Activated CD4-positive, alpha-beta T cell treated with anti-CD3 and anti-CD28 coated beads, Interleukin-2, amount 50 U/mL, for 4 hours (primary cell): ENCODE measurements at places on chromosomes 5 and 9.

DNA sequence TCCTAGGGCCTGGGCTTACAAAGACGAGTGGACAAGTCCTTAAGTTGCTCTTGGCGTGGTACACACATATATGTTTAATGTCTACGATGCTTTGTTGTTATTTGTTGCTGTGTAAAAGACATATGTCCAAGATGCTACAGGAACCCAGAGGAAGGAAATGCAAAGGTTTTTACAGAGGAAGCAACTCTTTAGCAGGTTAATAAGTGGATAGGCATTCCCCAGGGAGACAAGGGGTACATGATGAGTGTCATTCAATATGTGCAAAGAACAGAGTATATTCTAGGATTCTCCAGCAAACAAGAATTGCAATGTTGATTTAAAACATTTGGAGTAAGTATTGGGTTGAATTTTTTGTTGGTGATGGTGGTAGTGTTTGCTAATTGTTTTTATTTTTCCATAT lies 92.1 kb downstream of the PIP5K1B start:
- DNase-seq = no peak

GRCh38 chr5:133746834-133747233 lies 134.5 kb upstream of the FSTL4 start:
- DNase-seq = no peak

- DNase-seq = no peak
Measured at GRCh38 chr5:123855609-123856008, 343.6 kb downstream of the CSNK1G3 start.

- DNase-seq = peak; percentile 9
Measured at GRCh38 chr5:86880785-86881492, 263.2 kb downstream of the COX7C start.

DNA sequence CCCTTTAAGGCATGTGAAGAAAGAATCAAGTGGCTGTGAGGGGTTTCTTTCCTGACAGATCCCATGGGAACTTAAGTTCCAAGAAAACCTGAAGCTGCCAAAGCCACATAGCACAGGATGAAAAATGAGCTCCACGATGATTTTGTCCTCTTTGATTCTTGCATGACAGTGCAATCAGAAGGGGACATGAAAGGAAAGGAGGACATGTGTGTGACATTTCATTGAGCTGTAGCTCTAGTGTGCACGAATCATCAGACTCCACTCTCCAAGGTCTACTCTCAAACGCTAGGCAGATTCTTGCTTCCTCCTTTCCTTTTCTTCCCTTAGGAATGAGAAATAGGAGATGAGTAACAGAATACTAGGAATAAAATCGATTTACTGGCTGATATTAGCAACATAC lies 142.0 kb downstream of the ZNF608 start:
- DNase-seq = no peak

GRCh38 chr9:127131871-127132270 lies 9.4 kb upstream of the ANGPTL2 start:
- DNase-seq = no peak

DNA sequence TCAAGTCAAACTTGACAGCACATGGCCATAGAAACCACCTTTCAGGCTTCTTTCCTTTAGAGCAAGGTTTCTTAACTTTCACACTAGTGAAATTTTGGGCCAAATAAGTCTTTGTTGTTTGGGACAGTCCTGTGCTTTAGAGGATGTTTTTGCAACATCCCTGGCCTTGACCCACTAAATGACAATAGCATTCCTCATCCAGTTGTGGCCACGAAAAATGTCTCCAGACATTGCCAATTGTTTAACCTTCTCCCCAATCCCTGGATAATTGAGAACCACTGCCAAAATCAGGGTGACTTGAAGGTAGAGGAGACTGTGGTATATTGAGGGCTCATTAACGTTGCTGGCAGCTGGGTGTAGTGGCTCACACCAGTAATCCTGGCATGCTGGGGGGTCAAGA lies 72.0 kb downstream of the ALDH1A1 start:
- DNase-seq = no peak

DNA sequence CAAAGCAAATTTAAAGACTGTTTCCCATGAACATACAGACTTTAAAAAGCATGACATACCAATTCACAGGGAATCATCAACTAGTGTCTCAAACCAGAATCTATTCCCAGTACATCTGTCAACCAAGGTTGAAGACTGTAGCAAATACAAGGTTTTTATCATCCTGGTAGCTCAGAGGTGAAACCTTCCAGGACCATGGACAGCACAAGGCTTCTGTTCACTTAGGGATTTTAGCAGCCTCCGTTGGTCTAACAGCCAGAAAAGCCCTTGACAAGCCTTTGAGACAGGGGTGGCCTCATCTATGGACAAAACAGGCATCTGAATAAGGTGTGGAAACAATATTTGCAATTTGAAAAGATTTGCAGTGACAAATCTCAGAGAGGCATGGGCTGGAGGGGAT lies 119.0 kb downstream of the TRIM32 start:
- no peak for DNase-seq

GRCh38 chr9:76629205-76629990 lies 134.8 kb upstream of the PCA3 start:
- no peak for DNase-seq

GRCh38 chr5:153159616-153160015 lies 330.9 kb upstream of the GRIA1 start:
- DNase-seq = no peak

DNA sequence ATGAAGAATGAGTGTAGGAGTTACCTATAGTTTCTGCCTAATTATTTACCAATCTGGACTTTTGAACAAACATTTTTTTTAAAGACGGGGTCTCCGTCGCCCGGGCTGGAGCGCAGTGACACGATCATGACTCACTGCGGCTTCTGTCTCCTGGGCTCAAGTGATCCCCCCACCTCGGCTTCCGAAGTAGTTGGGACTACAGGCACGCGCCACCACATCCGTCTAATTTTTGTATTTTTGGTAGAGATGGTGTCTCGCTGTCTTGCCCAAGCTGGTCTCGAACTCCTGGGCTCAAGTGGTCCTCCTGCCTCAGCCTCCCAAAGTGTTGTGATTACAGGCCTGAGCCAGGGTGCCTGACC lies 1.5 kb downstream of the CTNNA1 start:
- DNase-seq = no peak

GRCh38 chr5:172833686-172834414 lies at the start of gene ERGIC1:
TSS of gene ERGIC1 (plus strand) at chr5:172834251. CDS start at chr5:172834414, 163 bp downstream.
- peak; percentile 27 for DNase-seq

DNA sequence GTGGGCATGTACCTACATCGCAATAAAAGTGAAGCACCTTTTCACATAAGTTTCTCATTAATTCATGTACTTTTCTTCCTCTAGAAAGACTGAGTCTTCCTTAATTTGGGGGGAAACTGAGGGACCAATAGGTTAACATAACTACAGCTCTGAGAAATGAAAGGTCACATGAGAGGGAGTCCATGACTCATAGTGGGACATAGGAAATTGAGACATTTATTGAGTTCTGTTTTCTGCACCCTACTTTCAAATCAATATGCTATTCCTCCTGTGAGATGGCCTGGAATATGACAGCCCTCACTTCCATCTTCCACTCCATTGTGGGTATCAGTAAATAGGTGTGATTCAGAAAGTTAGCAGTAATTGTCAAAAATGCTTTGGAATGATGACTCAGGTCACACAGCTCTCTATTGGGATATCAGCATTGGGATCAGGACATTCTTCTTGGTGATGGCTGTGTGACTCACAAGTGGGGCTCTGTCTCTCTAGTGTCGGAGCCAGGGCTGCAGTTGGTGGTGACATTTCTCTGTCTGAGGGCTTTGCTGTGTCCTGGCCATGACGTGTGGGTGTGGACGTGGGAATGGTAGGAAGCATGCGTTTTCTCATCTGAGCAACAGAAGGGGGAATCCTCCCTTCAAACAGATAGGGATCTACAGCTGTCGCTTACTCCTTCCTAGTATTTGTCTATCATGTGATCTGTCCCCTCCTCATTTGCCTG lies 125.0 kb downstream of the TRIO start:
- DNase-seq = no peak

DNA sequence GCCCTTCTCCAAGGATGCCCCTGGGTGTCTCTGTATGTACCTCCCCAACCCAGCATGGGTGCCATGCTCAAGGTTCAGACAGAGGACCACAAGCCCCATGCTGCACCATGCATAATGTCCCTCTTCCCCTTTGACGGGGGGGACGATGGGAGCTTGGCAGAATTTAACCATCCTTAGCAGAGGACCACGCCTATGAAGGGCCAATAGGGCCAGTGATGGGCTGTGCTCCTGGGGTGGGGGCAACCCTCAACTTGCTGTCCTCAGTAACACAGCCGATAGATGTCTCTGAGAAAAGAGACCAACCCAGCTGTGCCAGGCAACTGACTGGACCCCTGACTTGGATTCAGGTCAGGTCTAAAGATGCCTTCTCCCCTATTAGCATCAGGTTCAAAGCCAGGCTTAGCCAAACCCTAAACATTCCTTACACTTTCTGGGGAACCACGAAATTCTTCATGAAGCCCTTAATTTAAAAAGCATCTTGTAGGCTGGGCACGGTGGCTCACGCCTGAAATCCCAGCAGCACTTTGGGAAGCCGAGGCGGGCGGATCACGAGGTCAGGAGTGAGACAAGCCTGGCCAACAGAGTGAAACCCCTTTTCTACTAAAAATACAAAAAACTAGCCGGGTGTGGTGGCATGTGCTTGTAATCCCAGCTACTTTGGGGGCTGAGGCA lies 20.7 kb upstream of the JADE2 start:
- DNase-seq = no peak

DNA sequence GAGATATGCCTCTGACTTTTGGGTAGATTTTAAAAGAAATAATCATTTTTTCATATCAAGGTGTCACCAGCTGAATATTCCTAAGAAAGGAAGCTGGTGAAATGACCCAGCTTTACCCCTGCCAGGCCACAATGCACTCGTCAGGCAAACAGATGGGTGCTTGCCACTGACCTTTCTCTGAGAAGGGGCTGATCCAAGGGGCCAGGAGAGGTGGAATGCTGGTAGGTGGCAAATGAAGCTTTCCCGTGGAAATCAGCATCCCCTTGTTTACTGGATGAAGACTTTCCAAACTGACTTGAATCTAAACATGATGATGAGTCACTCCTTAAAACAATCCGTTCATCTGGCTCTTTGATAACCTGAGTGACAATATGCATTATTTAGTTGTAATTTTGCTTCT lies 44.3 kb upstream of the PLPP6 start:
- DNase-seq = no peak

GRCh38 chr5:82365026-82365425 lies 86.9 kb upstream of the RPS23 start:
- no peak for DNase-seq

- DNase-seq = no peak
Measured at GRCh38 chr5:118551031-118551430, 437.3 kb downstream of the DTWD2 start.

- DNase-seq = no peak
Measured at GRCh38 chr5:168851902-168852321, 272.7 kb upstream of the PANK3 start.

DNA sequence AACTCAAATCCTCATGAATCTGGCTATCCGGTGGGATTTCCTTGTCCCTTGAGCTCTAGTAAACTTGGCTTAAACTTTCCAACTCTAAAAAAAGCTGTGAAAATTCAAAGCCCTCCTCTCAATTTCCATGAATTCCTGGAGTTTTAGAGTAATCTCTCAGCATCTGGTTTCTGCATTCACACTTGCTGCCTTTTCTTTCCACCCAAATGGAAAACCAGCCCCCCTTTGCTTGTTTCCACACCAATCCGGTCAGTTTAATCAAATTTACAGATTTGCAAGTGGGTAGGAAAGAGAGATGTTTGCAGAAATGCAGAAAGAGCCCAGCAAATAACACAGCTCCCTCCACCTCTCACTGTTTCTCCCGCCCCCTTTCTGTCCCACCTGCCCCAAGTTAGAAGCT lies 91.1 kb downstream of the ENC1 start:
- DNase-seq = no peak

GRCh38 chr5:100615362-100615761 lies 80.2 kb downstream of the FAM174A start:
- DNase-seq = no peak

DNA sequence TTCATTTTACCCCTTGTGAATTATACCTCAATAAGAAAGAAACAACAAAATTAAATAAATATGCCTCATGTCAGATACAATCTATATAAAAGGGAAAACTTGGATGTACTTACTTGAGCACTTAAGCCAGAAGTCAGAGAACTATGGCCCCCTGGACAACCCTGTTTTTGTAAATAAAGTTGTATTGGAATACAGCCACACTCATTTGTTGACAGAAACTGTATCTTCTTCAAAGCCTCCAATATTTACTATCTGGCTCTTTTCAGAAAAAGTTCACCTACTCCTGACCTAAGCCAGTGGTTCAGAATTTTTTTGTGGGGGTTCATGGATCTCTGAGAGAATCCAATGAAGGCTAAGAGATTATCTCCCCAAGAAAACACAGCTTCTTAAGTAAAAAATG lies 45.3 kb upstream of the RASEF start:
- DNase-seq = no peak

GRCh38 chr9:96491079-96491879 lies 41.3 kb downstream of the HABP4 start:
- DNase-seq = peak; percentile 2

GRCh38 chr9:127520941-127521918 lies 69.9 kb downstream of the LRSAM1 start:
- no peak for DNase-seq

GRCh38 chr9:87592554-87593358 lies 95.1 kb downstream of the DAPK1 start:
- DNase-seq = no peak

DNA sequence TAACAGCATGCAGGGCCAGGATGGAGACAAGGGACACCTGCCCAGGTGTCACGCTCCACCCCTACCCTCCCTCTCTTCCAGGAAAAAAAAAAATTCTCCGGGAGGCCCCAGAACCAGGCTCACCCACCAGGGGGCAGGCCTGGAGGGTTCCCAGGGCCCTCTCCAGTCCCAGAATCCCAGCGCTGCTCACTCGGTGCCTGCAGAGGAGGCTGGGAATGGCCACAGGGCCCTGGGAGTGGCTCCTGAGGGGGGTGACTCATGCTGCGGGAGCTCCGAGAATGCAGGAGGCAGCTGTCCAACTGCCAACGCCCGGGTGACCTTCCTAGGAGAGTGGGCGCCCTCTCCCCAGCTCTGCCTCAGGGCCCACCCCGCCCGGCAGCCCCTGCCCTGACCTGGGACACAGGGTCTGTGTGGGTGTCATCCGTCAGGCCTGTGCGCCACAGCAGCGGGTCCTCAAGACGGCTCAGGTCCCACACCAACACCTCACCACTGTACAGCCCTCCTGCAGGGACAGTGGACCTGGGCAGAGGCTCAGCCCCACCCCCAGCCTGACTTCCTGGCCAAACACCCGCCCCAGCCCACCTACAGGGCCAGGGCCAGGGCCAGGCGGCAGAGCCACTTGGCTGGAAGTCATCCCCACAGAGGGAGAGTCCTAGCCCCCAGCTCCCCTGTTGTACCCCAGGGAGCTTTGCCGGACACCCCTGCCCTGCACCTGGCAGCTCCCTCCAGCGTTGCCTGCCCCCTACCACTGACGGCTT lies 21.2 kb downstream of the DYNC2I2 start:
- DNase-seq = no peak

- DNase-seq = no peak
Measured at GRCh38 chr9:116501871-116502270, 185.2 kb upstream of the TRIM32 start.
